ENCODE measurements at places on chromosomes 4 and X.

DNA sequence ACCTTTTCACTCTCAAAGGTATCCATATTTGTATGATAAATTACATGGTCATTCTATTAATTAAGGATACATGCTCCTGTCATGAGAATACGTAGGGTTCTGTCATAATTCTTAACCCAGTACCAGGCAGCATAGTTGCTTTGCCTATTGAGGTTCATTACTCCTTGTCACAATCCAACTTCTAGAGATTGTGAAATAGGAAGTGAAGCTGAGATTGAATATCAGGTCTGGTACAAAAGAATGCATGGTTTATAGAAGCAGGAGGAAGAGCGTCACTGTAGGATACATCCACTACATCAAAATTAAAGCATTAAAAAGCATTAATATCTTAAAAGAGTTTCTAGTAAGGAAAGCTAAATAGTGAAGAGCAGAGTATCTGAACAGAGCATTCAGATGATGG lies 647.0 kb downstream of the IQCM start:
- no peak for DNase-seq

GRCh38 chrX:40971736-40972135 lies 113.5 kb upstream of the USP9X start:
- no peak for DNase-seq

DNA sequence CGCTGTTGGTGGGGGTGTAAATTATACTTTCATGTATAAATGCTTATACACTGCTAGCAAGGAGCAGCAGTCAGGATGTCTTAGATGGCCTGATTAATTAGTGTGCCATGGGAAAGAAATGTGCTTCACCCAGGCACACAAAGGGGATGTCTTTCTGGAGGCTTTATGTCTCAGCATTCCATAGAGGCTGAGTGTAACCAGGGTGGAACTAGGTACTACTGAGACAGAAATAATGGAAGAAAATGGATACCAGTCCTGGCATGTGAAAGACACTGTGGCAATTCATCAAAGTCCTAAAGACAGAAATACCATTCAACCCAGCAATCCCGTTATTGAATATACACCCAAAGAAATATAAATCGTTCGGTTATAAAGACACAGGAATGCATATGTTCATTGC lies 52.5 kb downstream of the PF4 start:
- DNase-seq = no peak

DNA sequence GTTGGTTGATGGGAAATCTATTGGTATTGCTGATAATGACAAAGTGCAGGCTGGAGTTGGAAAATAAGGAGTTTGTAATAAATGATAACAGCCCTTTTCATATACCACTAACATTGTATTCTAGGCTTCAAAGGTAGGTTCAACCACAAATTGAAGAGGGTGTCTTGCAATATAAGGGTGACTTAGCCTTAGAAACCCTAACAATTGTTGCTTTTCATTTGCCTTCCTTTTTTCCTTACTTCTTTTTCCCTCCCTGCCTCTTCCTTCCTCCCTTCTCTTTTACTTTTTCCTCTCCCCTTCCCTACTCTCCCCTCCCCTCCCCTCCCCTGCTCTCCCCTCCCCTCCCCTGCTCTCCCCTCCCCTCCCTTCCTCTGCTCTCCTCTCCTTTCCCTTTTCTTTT lies 10.9 kb upstream of the AGA start:
- no peak for DNase-seq

- no peak for DNase-seq
These were observed 75.8 kb downstream of the MAGEB10 start for GRCh38 chrX:27883468-27884092.

- DNase-seq = no peak
These were observed 88.1 kb downstream of the NBDY start for GRCh38 chrX:56817179-56817578.

GRCh38 chr4:116585246-116585645 lies 500.1 kb downstream of the TRAM1L1 start:
- no peak for DNase-seq

DNA sequence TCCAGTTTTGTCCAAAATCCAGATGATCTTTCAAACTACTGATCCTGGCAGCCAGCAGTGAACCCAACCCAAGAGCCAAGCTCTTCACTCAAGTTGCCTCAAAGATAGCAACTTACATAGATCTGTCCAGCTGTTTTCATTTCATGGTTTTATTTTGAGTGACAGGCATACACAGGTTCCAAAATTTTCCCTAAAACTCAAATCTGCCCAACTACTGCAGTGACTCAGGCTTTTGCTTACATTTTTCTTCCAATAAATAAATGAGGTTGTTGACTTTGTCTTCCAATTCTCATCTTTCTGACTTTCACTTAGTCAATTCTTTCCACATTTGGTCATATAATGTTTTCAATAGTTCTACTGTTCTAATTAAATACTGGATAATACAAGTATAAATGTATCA lies 158.8 kb downstream of the TECRL start:
- no peak for DNase-seq

GRCh38 chr4:36165631-36166005 lies 78.7 kb downstream of the ARAP2 start:
- DNase-seq = no peak

DNA sequence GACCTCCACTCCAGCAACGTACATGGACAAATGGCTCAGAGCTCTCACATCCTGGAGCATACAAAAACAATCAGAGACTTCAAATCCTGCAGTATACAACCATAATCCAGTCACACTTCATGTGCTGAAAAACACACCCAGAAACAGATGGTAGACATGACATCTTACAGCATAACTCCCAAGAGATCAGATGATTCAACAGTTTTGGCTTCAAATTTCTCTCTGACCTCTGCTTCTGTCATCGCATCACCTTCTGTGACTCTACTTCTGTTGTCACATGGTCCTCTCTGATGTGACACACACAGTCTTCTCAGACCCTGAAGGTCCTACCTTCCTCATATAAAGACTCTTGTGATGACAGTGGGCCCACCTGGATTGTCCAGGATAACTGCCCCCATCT lies 18.5 kb downstream of the SUV39H1 start:
- DNase-seq = no peak

GRCh38 chrX:149807747-149808458 lies 26.2 kb downstream of the MAGEA9 start:
- DNase-seq = no peak

DNA sequence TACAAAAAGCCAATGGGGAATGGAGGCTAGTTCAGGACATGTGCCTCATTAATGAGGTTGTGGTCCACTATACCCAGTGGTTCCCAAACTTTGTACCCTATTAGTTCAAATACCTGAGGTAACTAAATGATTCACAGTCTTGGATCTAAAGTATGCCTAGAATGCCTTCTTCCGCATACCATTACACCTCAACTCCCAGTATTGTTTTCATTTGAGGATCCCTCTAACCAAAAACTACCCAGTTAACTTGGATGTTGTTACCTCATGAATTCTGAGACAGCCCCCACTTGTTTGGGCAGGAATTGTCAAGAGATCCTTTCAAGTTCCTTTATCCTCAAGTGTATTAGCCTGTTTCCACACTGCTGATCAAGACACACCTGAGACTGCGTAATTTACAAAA lies 439.2 kb downstream of the PCDH10 start:
- DNase-seq = no peak

GRCh38 chrX:13499736-13500135 lies 69.7 kb upstream of the EGFL6 start:
- no peak for DNase-seq

GRCh38 chr4:4519297-4519894 lies 22.5 kb downstream of the STX18 start:
- peak; percentile 31 for DNase-seq

DNA sequence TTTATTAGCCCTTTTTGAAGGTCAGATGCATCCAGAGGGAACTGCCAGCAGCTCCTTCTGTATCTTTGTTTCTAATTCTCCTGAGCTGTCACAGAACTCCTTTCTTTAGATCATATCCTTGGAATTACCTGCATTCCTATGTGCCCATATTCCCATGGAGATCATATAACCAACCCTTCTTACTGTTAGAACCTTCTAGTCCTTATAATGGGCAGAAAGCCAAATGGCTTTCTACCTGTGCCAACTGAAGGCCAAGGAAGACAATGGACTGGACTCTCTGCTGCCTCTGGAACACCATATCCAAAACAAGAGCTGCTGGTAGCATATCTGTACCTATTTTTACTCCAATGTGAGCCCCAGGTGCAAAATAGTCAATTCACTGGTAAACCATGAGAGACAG lies 60.7 kb downstream of the TBC1D9 start:
- no peak for DNase-seq

DNA sequence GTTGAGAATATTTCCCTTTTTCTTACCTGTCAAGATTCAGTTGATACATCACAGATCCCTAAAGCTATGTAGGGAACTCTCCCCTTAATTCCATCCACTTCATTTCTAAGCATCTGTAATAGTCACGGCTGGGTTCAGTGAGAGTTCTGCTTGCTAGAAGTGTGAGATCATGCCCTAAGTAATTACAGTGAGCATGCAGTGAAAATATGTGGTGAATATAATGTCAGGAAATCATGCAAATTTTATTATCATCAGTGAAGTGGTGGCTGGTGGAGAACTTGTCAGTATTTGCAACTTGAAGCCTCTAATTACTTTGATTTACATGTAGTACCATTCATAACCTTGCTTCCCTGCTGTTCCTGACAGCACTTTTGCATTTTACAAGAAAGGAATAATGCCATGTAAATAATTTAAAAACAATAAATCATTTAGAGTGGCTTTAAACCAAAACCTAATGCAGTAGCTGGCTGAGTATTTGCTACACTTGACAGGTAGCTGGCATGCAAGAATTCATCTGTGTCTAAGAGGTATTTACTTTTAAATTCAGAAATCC lies 28.3 kb upstream of the CFAP299 start:
- DNase-seq = peak; percentile 52

- DNase-seq = no peak
These were observed 113.4 kb downstream of the BCOR start for GRCh38 chrX:39984191-39984956.

- DNase-seq = no peak
These were observed 233.4 kb downstream of the CFAP299 start for GRCh38 chr4:80568891-80569290.

DNA sequence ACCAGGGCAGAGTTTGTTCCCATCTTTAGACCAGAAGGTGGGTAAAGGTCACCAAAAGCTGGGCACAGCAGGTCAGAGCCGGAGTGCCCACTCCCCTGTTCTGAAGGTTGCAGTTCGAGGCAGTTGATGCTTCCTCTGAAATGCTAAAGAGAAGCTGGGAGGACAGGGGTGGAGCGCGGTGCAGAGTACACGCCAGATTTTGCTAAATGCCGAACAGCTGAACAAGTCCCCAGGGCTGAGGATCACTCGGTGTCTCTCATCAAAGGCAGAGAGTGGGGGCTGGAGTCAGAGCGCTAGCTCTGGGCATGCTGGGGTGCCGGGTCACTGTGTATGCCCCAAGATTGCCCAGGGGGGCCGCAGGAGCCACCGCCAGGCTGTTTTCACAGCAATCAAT lies 197.0 kb downstream of the BCOR start:
- DNase-seq = peak; percentile 31

DNA sequence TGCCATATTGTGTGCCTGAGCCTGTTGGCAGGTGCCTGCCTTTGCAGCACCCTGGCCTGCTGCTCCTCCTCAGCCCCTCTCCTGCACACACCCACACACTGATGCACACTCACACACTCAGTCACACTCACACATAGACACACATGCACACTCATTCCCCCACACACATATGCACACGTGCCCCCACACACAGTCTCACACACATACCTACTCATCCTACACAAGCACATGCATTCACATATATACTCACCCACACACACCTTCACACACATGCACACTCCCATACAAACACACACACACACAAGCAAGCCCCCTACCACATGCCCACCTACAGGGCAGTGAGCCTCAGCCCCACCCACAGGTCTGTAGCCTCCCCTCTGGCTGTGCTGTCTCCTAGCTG lies 245.0 kb downstream of the EVC2 start:
- DNase-seq = no peak

DNA sequence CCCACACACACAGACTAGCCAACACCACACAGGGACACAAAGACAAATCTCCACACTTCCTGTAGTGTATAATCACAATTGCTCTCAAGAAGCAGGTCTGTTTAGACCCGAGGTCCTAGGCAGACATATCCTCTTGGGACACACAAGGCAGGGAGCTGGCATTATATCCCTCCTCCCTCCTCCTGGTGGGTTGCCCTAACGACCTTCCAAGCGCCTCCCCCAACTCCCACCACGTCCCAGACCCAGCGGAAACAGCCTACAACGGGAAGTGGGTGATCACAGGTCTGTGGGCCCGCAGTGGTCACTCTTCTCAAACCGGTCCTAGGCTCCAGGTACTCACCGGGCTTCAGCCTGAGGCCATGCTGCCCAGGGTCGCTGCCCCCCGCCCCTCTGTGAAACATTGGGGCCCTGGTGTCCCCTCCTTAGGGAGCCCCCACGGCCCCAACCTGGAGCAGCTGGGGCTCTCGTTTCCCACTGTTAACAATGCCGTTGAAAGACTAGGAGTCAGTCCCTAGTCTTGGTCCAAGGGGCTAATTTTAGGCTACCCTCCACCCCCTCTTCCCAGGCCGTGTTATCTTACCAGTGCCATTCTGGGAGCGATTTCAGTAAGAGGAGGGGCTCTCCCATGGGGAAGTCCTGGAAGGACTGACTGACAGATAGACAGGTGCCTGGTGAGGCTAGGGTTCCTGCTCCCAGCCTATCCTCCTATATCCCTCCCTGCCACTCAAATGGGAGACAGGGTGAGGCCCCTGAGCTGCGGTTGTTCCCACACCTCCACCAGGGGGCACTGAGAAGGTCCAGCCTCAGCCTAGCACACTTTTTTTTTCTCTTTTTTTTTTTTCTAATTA lies at the start of gene ASB12:
Gene ASB12 (minus strand): TSS at position 485 of the 848 bp plus-strand sequence. CDS start 4,957 bp downstream, outside the sequence.
- DNase-seq = no peak

GRCh38 chrX:111284631-111285293 lies 14.5 kb upstream of the CAPN6 start:
- DNase-seq = no peak

DNA sequence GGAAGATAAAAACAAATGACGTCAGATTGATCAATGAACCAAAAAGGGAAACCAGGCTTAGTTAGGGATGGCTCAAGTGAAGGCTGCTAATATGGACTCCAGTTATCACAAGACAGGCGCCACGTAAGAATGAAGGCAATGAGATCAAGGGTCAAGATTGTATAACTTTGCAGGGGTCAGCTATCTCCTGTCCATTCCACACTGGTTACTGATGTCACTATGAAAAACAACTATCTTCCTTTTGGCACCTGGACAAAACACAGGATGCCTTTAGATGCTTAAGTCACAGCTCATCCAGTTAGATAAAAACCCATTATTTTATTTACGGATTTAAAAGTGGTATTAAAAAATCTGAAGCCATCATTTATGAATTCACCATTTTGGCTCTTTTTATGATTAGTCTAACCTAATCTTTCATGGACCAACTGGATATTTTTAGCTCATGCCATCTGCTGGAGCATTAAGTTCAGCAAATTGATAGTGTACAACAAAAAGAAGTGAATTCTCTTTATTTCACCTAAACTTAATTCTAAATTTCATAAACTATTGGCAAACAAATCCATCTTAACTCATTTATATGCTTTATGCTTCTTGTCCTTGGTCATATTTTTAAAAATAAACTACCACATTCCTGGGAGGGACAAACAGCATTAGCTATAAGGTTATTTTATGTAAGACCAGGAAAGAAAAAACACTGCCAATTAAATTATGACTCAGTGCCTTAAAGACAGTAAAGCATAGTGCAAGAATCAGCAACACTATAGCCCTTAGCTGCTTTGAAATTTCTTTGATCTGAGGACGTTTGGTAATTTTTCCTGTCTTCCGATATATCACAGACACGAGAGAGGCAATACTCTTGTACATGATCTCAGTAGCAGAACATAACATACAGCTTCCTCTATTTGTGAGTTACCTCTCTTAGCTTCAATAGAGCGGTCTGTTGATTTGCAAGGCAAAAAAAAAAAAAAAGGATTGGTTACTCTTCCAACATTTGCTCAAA lies 27.0 kb downstream of the DHX15 start:
- DNase-seq = no peak

- DNase-seq = no peak
These were observed 32.1 kb upstream of the RAB9B start for GRCh38 chrX:103864149-103864548.
